ENCODE measurements at places on chromosomes 1 and 21.
A peak's percentile ranks its signal among the peaks of the same experiment; 100 is the strongest.

DNA sequence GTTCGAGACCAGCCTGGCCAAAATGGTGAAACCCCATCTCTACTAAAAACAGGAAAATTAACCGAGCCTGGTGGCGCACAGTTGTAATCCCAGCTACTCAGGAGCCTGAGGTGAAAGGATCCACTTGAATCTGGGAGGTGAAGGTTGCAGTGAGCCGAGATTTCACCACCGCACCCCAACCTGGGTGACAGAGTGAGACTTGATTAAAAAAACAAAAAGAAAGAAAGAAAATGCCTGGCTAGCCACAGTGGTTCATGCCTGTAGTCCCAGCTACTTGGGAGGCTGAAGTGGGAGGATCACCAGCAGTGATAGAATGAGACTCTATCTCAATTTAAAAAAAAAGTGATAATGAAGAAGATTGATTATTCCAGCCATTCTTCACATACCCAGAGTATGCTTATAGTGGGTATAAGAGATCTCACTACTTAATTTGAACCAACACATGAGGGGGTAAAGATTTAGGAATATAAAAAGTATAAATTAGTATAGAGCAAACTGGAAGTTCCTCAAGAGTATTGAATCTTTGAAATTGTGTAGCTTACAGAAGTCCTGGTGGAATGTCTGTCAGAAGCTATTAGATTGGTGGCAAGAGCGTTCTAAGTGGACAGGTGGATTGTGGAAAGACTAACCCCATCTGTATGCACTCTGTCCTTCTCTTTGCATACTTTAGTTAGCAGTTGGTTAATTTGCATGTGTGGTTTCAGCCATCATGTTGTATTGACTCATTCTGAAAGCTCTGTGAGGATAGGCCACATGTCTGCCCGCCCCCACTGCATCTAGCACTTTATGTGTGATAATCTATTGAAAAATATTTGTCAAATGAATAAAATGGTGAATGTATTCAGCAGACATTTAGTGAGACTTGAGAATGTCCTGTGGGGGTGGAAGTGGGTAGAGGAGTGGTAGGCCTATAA, 25.0 kb downstream of the RLF start:
- no peak for DNase-seq

DNA sequence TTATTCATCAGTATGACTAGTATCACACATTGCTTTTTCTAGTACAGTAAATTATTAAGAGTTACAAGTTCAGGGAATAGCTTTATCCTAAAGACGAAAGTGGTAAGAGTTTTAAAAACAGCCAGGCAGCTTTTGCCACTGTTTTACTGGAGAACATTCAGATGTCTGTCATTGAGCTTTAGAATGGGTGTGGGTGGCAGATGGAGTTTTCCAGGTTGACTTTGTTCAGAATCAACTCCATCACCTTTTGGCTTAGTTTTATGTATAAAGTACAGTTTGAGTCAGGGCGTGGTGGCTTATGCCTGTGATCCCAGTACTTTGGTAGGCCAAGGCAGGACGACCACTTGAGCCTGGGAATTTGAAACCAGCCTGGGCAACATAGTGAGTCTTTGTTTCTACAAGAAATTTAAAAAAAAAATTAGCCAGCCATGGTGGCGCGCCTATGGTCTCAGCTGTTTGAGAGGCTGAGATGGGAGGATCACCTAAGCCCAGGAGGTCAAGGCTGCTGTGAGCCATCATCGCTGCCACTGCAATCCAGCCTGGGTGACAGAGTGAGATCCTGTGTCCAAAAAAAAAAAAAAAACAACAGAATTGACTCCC, 29.9 kb upstream of the PLEKHM2 start:
- no peak for DNase-seq

DNA sequence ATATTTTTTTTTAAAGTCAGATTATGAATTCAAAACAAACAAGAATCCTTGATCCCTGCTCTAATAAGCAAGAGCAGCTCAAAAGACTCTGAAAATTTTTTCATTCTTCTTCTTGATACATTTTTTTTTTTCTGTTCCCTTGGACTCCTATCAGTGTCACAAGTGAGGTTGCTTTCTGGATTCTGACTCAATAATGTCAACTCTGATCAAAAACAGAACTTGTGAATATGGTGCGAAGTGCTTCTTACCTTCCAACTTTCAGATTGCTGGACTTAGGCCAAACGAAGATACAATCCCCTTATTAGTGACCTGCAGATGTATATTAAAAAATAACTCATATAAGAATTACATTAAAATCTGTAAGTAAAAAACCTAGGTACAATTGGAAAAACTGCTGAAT, 136.1 kb downstream of the GPATCH2 start:
- no peak for DNase-seq

DNA sequence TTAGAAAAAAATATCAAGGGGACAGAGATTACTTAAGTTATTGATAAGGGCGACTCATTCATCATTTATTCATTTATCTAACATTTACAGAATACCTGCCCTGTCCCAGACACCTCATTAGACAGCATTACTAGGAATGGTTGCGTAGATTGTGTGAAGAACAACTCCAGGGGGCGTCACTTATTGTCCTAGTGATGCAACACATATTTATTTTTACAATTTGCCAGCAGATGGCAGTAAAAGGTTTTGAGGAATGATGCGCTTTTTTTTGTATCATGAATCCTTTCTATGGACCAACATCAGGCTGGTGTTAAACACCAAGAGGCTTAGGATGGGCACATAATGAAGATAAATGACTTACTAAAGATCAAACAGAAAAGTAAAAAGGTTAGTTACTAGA, 5.5 kb downstream of the NCAM2 start:
- no peak for DNase-seq

DNA sequence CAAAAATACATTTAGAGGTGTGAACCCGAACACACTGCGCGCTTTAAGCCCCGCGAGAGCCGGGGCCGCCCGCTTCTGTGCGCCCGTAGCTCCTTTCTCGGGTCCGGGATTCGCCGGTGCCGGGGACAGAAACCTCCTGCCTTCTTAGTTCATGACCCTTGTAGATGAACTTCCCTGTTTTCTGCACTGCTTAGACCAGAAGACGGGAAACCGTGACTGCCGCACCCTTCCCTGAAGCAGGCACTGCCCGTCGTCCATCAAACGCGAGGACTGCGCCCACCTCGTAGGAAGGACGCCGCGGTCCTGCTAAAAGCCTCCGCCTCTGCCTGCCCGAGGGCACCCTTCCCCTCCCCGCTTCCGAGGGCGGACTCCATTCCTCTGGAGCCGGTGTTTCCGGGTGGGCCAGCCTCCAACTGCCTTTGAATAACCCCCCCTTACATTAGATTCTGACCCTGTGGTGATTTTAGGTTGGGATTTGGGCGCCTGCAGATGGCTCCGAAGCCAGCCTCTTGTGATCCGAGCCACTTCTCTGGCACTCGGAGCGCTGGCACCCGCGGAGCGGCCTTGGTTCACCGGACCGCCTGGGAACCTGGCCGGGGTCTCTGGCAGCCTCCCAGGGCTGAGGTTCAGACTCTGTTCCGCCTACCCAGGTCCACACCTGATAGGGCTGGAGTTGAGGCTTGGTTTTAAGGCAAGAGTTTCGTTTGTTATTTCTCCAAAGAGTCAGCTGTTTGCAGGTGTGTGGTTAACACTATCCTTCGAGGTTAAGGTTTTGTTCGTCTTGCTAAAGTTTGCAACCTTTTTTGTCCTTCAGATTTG, 1.2 kb upstream of the PTTG1IP start:
- peak; percentile 83 for DNase-seq

Measured in sigmoid colon (tissue), 7 donors.